ENCODE measurements at places on chromosomes 1 and 21.

DNA sequence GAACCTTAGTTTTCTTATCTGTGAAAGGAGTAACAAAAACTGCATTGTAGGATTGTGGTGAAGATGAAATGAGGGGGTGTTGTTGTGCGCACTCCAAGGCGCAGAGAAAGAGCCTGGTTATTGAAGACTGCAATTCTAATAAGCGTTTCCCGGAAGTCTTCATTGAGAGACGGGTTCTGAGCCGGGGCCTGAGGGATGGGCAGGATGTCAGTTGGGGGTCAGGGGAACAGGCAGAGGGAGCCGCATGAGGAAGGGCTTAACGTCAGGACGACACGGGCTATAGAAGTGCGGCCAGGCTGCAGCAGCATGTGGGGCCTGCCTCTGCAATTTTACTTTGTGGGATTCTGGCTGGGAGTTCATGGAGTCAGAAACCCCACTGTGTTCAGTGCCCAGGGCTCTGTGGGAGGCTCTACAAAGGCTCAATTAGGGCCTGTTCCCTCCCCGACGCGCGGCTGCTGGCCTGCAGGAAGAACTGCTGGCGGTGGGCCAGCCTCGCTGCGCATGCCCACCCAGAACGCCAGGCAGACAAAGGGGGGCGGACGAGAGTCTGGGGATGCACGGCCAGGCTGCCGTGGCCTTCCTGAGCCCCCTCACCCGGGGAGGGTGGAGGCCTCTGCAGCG is 20.7 kb downstream of the TRIM62 start:
- DNase-seq = peak; percentile 75

GRCh38 chr1:227947676-227948492 is at the start of gene WNT9A:
WNT9A (minus strand) TSS chr1:227947932; CDS start chr1:227947887, 45 bp downstream.
- DNase-seq = peak; percentile 64

DNA sequence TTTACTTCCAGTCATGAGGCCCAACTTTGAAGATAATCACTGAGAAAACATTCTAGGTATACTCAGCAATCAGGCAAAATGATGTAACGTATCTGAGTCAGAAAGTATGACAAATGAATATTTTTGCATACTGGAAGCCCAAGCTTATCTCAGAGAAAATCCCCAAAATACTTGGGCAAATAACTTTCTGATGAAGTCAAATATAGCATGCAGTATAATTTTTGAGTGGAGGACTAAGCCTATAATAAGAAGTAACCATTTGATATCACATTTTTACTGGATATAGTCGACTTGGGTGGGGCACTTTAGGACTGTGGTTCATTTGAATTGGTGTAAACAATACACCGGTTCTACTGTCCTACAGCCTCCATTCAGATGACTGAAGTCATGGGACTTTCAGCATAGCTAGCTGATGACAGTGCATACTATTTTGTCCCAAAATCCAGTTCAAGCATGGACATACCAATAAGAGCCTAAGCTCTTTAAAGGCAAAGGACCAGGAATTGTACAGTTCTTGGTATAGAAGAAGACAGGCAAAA is 2.3 kb upstream of the GADD45A start:
- DNase-seq = peak; percentile 87

GRCh38 chr1:42950116-42950481 is 8.6 kb downstream of the SLC2A1 start:
- peak; percentile 92 for DNase-seq

DNA sequence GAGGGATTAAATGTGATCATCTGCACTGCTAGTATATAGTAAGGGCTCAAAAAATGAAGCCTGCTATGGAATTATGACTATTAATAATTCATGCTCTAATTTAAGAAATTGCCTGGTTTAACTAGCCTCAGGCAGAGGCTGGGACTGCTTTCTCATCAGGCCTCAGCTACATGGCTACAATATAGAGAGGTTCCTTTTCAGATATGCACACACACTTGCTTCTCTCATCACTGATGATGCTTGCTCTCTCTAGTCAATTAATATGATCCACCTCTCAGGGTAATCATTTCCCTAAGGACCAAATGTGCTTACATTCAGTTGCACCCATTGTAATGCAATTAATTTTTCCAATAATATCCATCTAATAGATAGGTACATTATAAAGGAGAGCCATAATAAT is 324.9 kb upstream of the ST6GALNAC5 start:
- no peak for DNase-seq

- DNase-seq = no peak
Measured at GRCh38 chr1:65090406-65090805, 57.6 kb upstream of the AK4 start.

- peak; percentile 35 for DNase-seq
Measured at GRCh38 chr1:69172003-69173000, 395.4 kb upstream of the LRRC7 start.

GRCh38 chr1:30914587-30914922 is 6.0 kb upstream of the SDC3 start:
- no peak for DNase-seq

GRCh38 chr1:182584746-182585145 is 4.3 kb downstream of the RNASEL start:
- DNase-seq = no peak

GRCh38 chr1:212952641-212952976 is 2.3 kb downstream of the VASH2 start:
- no peak for DNase-seq

GRCh38 chr1:20476265-20477038 is 9.6 kb downstream of the CAMK2N1 start:
- no peak for DNase-seq

DNA sequence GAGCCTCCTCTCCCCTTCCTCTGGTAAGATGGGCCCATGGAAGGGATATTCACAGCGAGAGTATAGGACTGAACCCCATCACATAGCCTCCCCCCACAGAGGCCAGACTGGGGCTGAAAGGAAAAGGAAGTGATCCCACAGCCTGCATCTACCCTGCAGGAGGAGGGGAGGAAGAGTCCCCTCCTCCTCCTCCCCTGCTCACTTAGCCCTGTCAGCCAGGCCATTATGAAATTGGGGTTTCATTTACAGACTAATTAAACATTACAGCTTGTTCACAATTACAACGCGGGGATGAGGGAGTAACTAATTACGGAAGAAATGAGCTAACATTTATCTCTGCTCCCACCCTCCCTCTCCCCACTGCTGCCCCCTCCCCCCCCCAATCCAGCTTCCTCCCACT is 25.4 kb downstream of the DMAP1 start:
- DNase-seq = no peak

DNA sequence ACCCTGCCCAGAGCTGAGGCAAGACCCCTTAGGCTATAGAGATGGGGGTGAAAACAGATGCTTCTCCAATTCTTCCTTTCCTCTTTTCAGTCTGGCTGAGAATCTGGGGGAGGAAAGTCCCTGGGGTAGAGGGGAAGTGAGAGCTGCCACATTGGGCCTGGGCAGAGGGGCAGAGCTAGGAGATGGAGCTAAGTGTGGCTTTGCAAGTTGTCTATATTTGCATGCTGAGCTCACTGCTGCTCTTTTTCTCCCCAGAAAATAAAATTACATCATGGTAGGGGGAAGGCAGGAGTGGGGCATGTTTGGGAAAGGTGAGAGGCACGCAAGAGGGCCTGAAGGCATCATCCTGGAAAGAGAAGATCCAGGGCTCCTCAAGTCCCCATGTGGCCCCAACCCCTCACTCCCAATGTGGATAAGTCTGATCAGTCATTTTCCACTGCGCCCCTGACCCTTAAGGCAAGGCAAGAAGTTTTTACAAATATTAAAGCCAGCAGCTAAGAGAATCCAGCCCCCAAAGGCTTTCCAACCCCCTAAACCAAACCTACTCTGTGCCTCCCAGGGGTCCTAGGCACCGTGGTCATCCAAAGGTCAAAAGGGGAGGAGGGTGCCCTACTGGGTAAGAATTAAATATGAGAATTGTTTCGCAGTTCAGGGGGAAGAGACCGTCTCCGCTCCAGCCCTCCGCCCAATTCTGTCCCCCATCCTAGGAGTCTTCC is 500 bp upstream of the PEA15 start:
- peak; percentile 36 for DNase-seq

DNA sequence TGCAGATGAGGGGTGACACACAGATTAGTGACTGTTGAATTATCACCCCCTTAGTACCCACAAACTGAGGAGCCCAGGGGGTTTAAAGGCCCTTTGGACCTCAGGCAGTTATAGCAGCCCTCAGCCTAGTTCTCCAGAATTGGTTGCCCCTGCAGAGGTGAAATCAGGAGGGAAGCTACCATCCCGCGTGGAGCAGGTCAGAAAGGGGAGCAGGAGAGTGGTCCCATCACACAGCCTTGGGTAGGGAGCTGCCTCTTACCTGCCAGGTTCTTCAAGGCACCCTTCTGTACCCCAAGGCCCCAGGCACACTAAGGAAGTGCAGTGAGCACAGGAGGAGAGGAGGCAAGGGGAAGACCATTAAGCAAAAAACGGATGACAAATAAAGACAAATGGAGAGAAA is 121.2 kb upstream of the TNR start:
- DNase-seq = no peak

GRCh38 chr21:21907271-21907670 is 909.1 kb downstream of the NCAM2 start:
- no peak for DNase-seq

GRCh38 chr1:20322081-20322824 is 31.6 kb downstream of the VWA5B1 start:
- no peak for DNase-seq

GRCh38 chr1:232890340-232890943 is 60.0 kb upstream of the NTPCR start:
- no peak for DNase-seq

DNA sequence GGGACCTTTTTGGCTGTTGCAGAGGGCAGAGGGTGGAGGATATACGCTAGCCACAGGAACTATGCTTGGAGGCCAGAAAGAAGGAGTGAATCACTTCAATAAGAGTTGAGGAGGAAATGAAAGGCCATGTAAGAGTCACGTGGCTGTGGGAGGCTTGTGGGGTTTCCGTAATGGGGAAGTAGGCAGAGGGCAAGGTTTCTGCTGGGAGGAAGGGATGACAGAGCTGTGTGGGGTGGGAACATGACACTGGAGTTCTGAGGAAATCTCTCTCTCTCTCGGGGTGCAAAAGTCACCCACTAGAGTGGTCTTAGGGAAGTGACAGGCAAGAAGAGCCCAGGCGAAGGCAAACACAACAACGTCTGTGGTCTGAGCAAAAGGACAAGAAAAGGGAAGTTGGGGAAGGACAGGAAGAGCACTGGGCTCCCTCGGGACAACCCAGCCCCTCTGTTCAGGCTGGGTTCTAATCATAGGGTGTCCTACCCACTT is 3.9 kb upstream of the CD1C start:
- no peak for DNase-seq

GRCh38 chr1:16618719-16619118 is 5.4 kb upstream of the NBPF1 start:
- no peak for DNase-seq

GRCh38 chr1:31505911-31506497 is 70.3 kb upstream of the TINAGL1 start:
- peak; percentile 86 for DNase-seq

GRCh38 chr1:151540982-151541377 is 871 bp downstream of the TUFT1 start:
- DNase-seq = no peak

DNA sequence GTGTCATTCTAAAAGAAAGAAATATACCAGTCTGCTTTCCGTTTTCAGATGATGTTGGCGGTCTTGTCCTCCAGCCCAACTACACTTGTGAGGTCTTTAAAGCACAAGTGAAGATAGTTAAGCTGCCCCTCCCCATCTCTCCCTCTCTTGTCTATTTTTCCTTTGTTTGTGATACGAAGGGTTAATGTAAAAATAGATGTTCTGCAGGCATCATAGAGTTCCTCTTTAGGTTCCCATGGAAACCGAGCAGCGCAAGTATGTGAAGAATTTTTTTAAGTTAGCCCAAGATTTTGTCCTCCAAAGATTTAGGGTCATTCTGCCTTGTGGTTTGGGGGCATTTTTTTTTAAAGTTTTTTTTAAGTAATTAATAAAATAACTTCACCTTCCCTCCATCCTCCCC is 232.4 kb upstream of the AJAP1 start:
- DNase-seq = no peak

DNA sequence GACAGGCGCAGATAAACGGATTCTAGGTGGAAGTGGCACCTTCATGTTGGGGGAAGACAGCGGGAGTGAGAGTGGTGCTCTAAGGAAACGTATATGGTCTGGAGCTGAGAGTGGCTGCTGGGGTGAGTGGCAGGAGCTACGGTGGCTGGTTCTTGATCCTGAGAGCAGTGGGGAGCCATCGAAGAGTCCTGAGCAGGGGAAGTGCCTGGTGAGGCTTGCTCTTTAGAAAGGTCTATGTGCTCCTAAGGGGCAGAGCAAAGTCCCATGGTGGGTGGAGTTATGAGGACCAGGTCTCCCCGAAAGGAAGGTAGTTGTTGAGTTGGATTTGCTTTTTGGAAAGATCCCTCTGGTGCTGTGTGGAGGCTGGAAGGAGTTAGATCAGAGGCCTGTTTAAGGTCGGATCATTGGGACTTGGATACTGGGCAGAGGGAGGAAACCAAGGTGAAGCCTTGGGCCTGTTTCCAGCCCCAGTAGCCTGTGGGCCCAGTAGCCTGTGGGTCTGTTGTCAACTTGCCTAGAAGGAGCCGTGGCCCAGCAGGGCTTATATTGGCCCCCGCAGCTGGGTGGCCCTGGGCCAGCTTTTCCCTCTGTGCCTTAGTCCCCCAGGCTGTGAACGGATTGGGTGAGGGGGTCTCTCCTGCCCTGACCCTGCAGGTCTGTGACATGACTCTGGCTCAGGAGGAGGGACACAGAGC is 33.0 kb downstream of the ACOT11 start:
- no peak for DNase-seq

GRCh38 chr1:159856576-159856975 is 5.9 kb downstream of the VSIG8 start:
- DNase-seq = no peak

- peak; percentile 18 for DNase-seq
Measured at GRCh38 chr1:164648636-164649035, 89.7 kb downstream of the PBX1 start.

GRCh38 chr1:216140730-216141524 is 282.3 kb downstream of the USH2A start:
- DNase-seq = peak; percentile 88

DNA sequence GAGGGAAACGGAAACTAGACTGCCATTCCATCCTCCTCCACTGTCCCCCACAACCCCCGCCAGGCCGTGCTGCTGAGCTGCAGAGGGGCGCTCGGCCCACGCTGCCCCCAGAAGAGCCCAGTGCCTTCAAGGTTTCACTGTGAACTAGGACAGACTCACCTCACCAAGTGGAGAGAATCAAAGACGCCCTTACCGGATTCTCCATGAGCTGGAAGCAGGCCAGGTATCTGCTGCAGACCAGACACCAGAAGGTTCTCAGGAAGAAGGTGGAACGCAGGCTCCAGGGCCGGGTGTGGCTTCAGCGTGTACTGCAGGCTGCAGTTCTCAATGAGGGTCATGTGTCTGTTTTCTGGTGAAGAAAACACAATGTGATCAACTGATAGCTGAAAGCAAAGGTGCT is 30.6 kb downstream of the NPHP4 start:
- no peak for DNase-seq

DNA sequence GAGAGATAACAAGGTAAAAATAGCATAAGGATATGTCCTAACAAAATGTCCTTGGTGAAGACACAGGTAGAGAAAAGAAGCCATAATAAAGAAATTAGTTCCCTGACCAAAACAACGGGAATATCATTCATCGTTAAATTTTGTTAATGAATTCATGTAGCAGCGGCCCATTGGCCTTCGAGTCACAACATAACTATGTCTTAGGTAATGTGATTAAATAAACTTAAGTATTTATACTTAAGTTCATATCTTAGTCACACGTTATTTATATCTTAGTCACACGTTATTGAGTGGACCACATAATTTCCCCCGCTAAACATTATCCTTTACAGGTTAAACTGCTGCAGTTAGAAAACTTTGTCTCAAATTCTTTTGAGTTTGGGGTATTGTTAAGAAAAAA is 1.2 kb downstream of the NEXN start:
- peak; percentile 80 for DNase-seq

- no peak for DNase-seq
Measured at GRCh38 chr1:219731771-219732170, 118.9 kb upstream of the ZC3H11B start.
